ENCODE measurements at places on chromosomes 7 and 10.
A peak's percentile ranks its signal among the peaks of the same experiment; 100 is the strongest.

DNA sequence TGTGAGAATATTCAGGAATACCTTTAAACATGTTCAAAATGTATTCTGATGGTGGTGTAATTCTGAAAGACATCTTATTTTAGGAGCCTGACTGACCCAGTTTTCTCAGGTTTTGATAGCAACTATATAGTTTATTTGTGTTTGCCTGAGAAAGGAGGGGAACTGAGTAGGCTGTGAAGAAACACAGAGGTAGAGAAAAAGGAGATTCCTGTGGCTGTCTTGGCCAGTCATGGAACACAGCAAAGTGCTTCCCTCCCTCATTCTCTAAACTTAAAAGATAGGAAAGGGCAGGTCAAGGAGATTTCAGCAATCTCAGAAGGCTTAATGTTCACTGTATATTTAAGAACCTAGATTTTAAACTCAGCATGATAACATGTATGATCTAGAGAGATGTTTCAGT lies 43.5 kb downstream of the ZMYND11 start:
- no peak for DNase-seq

GRCh38 chr7:24587853-24588252 lies 14.6 kb downstream of the PALS2 start:
- DNase-seq, result no peak

DNA sequence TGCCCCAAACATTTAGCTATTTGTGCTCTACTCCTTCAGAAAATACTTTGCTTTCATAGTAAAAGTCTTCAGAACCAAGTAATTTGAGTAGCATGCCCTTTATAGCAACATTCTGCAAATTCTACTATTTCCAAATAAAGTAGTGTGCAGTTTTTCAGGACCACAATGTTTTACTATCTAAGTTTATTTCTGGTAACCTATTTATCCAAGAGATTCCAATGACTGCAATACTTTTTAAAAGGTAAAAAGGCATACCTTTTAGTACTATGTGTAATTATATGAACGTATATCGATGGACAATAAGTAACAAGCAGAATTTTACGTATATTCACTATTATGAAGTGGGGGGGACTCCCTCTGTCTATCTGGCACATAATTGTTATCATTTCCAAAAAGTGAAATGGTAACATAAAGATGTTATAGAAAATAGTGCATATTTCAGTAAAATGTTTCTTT lies 6.9 kb upstream of the CAV2 start:
- no peak for DNase-seq

GRCh38 chr7:17408245-17408903 lies 109.9 kb downstream of the AHR start:
- peak; percentile 78 for DNase-seq

DNA sequence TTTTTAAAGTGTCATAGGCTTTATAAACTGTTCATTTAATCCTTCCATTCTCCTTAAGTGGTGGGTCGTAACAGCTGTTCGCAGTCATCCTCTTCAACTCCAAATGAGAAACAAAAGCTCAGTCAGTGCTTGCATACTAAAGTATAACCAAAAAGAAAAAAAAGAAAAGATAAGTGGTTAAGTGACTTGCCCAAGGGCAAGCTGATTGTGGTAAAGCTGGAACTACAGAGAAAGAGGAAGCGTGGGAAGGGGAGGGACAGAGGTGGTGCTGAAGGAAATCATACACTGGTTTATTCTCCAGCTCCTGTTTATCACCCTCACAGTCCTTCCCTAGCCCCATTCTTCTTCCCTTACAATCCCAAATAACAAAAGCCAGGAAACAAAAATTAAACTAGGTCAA lies 29.6 kb downstream of the IDE start:
- no peak for DNase-seq

GRCh38 chr7:106779877-106780276 lies 85.2 kb upstream of the PIK3CG start:
- peak; percentile 16 for DNase-seq

DNA sequence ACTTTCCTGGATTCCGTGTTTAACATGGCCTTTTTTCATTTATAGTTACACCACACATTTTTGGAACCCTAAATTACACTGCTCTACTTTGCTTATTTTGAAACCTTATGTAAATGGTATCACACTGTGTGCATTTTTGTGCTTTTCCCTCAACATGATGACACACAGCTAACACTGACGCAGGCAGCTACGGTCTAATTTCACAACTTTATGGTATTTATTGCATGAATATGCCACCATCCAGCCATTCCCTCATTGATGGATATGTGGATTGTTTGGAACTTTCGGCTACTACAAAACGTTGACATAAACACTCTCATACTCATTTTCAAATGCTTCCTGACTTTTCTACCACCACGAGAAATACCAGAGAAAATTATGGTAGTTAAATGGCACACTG lies 6.9 kb downstream of the PAPOLB start:
- no peak for DNase-seq

DNA sequence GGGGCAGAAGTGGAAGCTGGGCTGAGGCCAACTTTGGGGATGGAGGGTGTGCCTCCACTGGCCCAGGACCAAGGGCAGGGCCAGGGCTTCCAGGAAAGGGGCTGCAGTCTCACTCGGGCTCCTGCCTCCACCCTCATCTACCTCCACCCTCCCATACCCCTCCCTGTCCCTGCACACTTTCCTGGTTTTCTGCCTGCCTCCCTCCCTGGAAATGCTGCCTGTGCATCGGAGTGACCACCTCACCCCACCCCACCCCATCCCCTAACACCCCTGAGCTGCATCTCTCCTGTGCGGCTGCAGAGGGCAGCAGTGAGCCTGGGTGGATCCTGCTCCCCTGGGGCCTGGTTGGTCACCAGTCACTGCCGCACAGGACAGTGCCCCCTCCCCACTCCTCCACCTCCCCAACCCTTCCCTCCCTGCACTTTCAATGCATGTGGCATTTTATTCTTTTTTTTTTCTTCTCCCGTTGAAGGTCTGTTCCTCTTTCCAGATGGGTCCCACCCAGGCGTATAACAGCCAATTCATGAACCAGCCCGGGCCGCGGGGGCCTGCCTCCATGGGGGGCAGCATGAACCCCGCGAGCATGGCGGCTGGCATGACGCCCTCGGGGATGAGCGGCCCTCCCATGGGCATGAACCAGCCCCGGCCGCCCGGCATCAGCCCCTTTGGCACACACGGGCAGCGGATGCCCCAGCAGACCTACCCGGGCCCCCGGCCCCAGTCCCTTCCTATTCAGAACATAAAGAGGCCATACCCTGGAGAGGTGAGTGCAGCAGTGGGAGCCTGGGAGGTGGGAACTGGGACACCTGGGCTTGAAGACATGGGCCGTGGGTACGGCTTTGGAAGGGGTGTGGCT lies 54.1 kb upstream of the PPIF start:
- no peak for DNase-seq

GRCh38 chr10:35700487-35700882 lies 58.4 kb upstream of the FZD8 start:
- DNase-seq, result no peak

GRCh38 chr10:108443636-108444035 lies 1279.1 kb upstream of the SORCS1 start:
- no peak for DNase-seq

DNA sequence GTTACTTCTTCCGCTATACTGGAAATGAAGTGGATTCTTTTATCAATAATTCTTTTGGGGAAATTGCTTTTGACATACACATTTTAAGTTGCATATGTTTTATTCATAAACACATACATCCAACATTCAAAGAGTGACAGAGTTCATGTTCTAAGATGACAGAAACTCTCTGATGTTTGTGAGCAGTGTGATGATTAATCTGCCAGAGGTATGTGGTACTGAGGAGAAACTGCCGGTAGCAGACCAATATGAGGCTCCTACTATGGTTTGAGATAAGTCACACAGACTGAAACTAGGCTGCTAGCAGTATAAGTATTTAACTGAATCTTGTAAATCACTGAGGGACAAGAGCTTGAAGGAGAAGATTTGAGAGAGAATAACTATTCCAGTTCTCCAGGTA lies 524.1 kb upstream of the SEMA3D start:
- DNase-seq, result no peak

GRCh38 chr10:72509206-72509799 lies 116.6 kb downstream of the MICU1 start:
- DNase-seq, result no peak

DNA sequence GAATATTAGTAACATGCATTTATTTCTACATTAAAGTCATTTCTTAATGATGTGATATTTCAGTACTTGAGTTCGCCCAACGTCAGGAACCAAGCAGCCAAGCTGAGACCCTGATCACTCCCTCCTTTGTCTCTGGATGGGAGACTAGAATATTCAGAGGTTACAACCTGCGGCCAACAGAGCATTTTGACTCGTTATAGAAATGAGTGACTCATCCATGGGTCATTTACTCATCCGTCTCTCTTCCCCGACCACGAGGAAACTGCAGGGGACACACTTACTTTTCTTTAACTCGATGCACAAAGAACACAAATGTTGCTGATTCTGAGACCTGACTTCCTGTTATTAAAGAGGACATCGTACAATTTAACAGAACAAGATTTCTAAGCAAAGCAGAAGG lies 343.3 kb downstream of the FRMD4A start:
- DNase-seq, result no peak

GRCh38 chr10:117710181-117710798 lies 167.7 kb downstream of the EMX2 start:
- DNase-seq, result no peak

DNA sequence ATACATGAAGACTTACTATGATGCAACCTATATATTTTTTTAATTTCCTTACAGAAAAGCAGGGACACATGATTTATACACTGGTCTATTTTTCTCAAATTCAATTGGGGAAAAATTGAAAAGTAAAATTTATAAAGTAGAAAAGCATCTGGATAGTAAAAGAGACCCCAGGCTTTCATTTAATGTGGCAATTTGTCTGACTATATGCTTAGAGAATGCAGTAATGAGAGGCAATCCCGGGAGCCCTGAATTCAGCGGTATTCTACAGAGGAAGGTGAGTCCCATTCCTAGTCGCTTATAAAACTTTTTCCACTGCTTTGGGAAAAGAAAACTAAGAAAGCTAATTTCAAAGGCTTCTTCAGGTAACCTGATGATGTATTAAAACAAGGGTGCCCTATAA lies 167.1 kb downstream of the SEMA3D start:
- DNase-seq, result no peak

- DNase-seq, result no peak
Measured at GRCh38 chr10:118723466-118723865, 31.3 kb downstream of the CACUL1 start.

GRCh38 chr7:96822824-96823223 lies 113.2 kb upstream of the SEM1 start:
- DNase-seq, result no peak
